T-cell (primary cell): ENCODE measurements at places on chromosomes 5 and 9.

DNA sequence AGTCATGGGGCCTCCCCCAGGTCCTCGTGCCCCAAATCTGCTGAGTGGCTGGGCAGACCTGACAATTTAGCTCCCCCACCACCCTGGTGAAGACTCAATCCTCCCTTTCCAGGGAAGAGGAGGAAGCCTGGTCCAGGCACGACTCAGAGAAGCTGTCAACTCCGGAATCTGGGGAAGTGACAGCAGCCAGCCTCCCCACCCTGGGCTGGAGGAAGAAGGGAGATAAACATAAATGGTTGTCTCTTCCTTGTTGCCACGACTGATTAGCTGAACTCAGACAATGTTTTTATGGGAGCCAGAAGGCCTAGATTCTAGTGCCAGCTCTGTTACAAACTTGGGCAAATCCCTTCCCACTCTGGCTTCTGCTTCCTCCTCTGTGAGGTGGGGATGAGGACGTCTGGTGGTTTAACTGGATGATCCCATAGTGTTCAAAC, 15.4 kb downstream of the CCDC69 start:
- no peak for DNase-seq

- no peak for DNase-seq
Observed at GRCh38 chr5:89399548-89399947, 516.6 kb upstream of the MEF2C start.

DNA sequence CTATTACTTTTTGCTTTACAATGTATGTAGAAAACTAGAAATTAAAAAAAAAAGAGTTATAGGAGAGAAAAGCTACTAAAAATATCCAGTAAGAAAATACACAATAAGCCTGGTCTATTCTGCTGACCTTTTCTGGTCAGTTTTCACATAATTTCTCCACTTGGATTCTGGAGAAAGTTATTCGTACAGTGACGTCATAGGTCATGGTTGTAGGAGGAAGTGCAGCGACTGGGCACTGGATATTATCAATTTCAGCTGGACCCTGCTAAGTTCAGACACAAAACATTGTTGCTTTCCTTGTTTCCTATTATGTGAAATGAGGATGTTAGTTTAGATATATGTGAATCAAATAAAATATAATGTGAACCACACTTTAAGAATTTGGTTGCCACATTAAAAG, 201.2 kb downstream of the MTRR start:
- DNase-seq, result no peak

GRCh38 chr5:59152701-59153245, 569.9 kb downstream of the RAB3C start:
- DNase-seq, result no peak

- no peak for DNase-seq
Observed at GRCh38 chr5:151676719-151677118, 10.0 kb downstream of the SPARC start.

DNA sequence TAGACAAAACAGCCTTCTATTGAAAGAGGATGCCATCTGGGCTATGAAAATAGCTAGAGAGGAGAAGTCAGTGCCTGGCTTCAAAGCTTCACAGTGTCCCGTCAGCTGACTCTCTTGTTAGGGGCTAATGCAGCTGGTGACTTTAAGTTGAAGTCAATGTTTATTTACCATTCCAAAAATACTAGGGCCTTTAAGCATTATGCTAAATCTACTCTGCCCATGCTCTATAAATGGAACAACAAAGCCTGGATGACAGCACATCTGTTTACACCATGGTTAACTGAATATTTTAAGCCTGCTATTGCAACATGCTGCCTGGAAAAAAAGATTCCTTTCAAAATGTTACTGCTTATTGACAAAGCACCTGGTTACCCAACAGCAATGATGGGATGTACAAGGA, 309.1 kb downstream of the NTRK2 start:
- no peak for DNase-seq

DNA sequence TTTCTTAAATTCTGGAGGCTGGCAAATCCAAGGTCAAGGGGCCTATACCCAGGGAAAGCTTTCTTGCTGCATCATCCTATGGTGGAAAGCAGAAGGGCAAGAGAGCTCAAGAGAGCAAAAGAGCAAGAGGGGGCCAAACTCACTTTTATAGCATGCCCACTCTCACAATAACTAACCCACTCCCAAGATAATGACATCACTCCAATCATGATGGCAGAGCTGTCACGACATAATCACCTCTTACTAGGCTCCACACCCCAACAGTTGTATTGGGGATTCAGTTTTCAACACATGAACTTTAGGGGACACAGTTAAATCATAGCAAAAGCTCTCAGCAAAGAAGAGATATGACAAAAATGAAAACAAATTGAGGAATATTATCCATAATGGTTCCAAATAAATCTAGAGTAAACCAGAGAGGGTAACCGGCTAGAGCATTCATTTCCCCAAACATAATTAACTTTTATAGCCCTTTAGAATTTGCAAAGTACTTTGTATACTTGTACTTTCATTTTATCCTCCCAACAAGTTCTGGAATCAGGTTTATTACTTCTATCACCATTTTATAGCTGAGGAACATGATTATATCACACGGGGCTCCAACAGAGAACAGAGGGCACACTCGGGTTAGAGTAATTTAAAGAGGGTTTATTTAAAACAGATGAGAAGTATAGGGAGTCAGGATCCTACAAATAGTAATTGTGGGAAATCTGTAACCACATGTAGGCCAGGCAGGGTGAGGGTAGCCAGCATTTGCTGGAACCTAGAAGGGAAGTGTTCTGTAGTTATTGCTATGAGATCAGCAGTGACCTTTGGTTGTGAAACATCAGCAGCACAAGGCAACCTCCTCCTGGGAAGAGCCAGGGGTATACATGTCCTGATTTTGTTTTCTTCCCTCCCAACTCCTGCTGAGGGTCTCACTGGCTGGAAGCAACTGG, 7.2 kb upstream of the TARS1 start:
- no peak for DNase-seq

DNA sequence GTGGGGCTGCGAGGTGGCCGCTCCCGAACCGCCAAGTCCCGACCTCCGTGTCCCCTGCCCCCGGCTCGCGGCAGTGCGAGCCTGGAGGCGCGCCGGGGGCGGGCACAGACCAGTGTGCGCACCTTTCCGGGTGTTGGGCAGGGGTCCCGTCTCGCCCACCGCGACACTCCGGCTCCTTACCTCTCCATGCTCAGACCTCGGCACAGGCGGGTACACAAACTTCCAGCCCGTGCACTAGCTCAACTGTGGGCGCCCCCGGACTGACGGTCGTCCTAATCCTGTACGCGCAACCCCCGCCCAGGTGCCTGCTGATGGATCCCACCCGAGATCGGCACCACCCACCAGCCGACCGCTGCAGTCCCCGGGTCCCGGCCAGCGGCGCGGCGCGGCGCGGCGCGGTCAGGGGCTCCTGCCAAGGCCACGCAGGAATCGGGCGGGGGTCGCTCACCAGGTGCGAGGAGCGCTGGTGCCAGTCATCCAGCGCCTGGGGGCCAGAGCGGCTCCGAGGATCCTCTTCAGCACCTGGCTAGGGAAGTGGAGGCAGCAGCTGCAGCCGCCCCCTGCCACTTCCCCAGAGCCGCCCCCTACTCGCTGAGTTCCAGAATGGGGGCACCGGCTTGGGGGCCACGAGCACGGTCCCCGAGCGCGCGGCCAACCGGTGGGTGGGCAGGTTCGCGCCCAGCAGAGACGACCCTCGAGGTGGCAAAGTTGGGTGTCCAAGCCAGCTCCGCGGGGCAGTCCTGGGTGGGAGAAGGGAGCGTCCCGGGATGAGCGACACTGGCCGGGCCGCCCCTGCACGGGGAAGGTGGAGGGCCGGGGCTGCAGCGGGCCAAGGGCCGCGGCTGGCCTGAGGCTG, 511 bp downstream of the SEMA5A start:
- DNase-seq, result no peak

DNA sequence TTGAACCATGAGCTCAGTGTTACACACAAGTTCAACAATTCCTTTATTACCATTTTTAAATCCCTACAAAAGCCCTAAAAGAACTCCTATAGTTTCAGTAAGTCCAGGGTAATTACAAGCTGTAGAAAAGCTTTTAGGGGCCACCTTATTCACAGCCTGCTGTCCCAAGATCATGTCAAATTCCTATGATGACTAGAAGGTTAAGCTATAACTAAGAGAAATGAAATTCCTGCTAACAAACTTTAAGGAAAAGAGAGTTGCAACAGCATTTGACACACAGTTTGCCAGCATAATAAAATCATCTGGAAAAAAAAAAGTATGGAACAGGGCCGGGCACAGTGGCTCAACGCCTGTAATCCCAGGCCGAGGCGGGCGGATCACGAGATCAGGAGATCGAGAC, 31.5 kb downstream of the TMEM245 start:
- no peak for DNase-seq

DNA sequence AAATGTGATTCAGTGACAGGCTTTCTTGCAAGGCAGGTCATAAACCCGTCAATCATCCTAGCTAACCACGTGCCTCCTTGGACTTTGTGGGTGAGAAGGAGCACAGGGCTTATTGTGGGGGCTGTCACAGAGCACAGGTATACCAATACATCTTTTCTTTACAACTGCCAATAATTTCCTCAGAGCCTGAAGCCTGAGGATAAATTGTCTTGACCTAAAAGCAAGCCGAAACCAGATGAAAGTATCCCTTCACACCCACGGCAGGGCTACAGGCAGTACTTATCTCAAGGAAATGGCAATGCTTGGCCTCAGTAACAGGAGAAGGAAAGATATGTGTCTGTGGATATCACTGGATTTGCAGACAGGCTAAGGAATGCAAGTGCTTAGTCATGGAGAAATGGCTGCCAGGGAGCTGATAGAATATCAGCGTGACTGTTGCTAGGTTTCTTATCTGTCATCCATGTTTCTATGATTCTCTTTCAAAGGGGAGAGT, 90.3 kb upstream of the ZNF366 start:
- DNase-seq, result no peak

DNA sequence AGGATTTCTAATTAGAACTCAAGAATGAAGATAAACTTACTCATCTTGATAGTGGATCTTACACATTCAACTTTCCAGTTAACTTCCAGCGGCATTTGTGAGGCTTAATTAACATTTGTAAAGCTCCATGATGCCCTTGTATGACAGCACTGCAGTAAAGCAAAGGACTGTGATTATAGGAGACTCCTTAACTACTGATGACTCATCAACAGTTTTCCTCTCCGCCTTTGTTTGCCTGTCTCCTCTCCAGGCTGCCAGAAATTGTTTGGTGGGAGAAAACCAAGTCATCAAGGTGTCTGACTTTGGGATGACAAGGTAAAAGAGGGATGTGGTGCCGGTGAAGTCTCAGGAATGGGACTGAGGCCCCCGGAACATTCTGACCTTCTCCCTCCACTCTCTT, 20.4 kb upstream of the CYFIP2 start:
- no peak for DNase-seq

GRCh38 chr5:138622051-138622450, 46.9 kb upstream of the HSPA9 start:
- DNase-seq, result no peak

GRCh38 chr9:130138171-130138653, 34.0 kb upstream of the NCS1 start:
- DNase-seq, result no peak

DNA sequence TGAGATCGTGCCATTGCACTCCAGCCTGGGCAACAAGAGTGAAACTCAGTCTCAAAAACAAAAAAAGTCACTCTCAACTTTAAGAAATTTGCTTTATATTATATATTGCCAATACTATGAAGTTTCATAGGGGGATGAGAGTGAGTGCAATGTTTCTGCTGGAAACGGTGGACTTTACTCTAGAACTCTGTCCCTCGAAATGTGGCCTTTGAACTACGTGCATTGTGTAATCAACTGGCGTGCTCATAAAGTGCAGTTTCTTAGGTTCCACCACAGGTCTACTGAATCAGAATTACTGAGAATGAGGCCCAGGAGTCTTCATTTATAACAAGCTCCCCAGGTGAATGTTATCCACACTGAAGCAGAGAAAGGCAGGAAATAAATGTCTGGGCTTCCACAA, 24.1 kb downstream of the OR2K2 start:
- DNase-seq, result no peak

- DNase-seq, result no peak
Observed at GRCh38 chr5:80117446-80117845, 82.3 kb downstream of the THBS4 start.

DNA sequence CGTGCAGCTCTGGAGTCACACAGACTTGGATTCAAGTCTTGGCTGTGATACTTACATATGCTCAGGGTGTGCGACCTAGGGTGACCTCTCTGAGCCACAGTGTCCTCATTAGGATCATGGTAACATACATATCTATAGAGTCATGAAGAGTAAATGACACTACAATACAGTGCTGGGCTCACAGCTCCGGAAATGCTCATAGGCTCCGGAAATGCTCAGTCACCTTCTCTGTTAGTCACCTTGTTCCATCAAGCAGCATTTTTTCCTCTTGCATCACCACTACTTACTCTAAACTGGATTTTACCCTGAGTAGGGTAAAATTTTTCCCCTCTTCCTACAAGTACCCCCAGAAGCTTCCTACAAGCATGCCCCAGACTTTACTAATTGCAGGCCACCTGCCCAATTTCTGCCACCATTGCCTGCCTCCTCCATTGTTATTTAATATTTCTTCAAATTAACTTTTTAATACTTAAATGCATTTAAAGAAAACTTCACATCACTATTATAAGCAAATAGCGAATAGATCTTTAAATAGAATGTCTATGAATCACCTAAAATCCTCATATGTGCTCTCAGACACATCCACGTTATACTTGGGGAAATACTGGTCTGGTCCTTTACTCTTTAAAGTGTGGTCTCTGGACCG, 147.6 kb upstream of the SPRY4 start:
- DNase-seq, result peak; percentile 16

DNA sequence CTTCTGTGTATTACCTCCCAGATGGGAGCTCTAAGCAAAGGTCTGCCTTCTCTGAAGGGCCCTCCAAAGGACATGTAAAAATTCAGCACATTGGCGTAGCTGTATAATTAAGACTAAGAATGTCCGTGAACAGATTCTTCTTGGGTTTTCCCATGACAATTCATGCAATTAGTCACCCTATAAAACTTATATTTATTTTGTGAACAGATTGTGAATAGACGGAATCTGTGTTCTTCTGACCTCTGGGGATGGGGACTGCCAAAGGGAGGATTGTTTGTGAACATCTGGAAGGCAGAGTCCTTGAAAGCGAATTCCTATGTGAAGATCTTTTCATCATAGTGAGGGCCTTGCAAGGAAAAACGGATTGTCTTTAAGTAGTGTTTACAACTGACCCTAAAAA, 111.3 kb downstream of the EGFLAM start:
- DNase-seq, result no peak

DNA sequence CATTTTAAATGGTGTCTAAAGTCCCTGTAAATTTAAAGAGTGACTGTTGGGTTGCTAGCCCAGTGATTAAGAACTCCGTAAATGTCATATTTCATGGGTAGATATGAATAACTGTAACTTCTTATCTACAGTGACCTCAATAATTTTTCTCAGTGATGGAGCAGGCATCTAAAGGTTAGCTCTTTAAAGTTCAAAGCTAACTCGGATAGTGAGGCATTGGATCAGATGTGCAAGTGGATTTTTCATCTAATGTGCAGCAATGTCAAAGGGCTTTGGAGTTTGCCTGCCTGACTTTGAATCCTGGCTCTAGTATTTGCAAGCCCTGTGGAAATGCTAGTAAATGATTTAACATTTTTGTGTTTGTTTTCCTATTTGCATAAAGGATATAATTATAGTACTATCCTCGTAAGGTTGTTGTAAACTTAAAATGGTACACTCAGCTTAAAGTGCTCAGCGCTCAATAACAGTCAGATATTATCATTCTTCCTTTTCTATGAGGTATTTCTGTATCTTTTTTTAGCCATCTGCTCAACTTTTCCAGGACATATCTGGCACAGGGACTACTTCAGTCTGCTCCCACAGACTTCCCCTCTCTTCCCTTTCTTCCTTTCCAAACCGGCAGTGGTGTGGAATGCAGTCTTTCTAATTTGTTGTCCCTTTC, 163.7 kb upstream of the ELL2 start:
- no peak for DNase-seq
